ENCODE measurements at places on chromosomes 1 and 21.

DNA sequence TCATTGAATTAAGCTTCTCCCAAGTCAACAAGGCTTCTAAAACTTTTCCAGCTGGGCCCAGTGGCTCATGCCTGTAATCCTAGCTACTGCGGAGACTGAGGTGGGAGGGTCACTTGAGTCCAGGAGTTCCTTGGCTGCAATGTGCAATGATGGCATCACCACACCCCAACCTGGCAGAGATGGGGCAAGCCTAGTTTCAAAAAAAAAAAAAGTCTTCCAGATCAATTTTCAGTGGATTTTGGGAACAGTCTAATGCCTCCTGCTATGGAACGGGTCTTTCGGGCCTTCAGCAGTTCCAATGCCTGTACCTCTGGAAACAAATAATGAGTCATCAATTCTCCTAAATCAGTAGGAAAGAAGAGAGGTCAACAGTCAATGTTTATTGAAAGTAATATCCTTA, 38.0 kb downstream of the FMO4 start:
- no peak for DNase-seq

- DNase-seq, result no peak
Measured at GRCh38 chr1:32533792-32534327, 5.4 kb upstream of the ZBTB8A start.

GRCh38 chr1:75640137-75640536, 29.2 kb upstream of the SLC44A5 start:
- DNase-seq, result no peak

- peak; percentile 6 for DNase-seq
Measured at GRCh38 chr1:116268211-116268610, 104.8 kb upstream of the ATP1A1 start.

- peak; percentile 63 for DNase-seq
Measured at GRCh38 chr1:219416598-219417238, 196.2 kb downstream of the ZC3H11B start.

DNA sequence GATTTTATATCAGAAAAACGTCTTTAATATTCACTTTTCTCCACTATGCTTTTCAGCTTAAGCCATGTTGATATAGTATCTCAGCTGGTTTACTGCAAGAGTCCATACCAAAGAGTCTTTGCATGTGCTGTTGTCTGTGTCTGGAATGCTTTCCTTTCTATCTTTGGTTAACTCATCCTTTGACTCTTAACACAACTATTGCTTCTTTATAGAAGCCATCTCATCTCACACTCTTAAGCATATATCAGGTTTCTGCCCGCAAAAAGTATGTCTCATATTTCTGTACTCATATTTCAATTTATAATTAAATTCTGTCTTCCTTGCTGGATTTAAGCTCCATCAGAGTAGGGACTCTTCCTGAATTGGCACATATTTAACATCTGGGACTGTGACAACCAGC, 220.9 kb upstream of the KCNK2 start:
- no peak for DNase-seq

GRCh38 chr21:39788383-39788782, 43.4 kb downstream of the IGSF5 start:
- peak; percentile 72 for DNase-seq

DNA sequence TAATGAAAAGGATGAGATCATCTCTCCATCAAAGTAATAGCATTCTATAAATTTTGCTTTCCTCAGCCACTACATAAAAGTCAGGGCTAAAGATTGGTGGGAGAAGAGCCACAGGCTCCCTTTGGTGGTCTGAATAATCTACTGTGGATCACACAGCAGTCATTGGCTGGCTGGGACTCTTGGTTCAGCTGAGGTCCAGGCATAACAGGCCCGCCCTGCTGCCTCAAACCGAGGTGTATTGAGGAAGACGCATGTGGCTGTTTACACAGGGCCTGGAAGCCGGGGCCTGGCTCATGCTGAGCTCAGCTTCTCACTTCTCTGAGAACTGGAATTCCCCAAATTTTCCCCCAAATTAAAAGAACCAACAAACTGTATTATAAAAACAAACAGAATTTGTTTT, 139.2 kb downstream of the PTPRC start:
- no peak for DNase-seq

GRCh38 chr21:31287201-31287600, 56.9 kb downstream of the TIAM1 start:
- DNase-seq, result no peak

DNA sequence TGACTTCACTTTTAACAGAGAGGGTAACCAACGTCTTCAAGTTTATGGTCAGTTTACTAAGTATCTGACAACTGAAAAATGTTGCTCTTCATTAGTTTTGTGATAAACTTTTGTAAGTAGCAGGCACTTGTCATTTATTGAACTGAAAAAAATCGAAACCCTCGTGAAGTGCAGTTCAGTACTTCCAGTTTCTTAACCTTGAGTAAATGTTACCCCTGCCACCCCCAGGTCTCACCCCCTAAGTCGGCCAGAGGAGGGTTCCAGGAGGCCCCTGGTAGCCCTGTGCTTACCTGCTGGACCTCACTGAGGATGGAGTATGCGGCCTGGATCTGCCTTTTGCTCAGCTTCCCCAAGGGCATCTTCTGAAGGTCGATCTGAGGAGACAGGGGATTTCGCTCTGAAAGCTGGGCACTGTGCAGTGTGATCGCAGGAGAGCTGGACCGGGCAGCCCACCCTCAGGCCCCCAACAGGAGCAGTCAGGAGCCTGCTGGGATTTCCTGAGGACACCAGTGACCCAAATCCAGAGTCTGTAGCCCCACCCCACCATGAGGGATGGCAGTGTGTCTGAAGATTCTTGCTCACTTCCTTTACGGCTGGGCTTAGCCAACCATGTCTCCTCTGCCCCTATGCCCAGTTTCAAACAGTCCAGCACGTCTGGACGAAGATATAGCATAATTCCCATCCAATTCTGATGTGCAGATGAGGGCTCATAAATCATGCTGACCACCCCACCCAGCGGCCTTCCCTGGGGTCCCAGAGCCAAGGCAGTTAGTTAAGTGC, 37.6 kb downstream of the PARP1 start:
- no peak for DNase-seq

All from NCI-H1092 treated with DMSO at 0.1 percent for 48 hours (cell line).